Aorta (tissue), 5 donors: ENCODE measurements at places on chromosomes 11 and 22. TPM values are rescaled to one million over a fixed set of nuclear protein-coding genes. Genes with fewer than 3 reads are reported as not detected.

FGF3 gene
- not detected for total RNA-seq

UBQLN3 gene
- 0.99 TPM for total RNA-seq

MYEOV gene
- total RNA-seq: 0.52 TPM

HTR3B gene
- total RNA-seq: not detected

RBFOX2 gene
- total RNA-seq: 117 TPM

KCNE3 gene
- 3.8 TPM for total RNA-seq

IGSF9B gene
- total RNA-seq: 59.7 TPM

SLC25A18 gene
- total RNA-seq: 0.33 TPM

MAPK8IP2 gene
- total RNA-seq: 0.26 TPM

GRCh38 chr22:33401291-33401690 lies 343.1 kb upstream of the SYN3 start:
- DNase-seq: no peak

DNA sequence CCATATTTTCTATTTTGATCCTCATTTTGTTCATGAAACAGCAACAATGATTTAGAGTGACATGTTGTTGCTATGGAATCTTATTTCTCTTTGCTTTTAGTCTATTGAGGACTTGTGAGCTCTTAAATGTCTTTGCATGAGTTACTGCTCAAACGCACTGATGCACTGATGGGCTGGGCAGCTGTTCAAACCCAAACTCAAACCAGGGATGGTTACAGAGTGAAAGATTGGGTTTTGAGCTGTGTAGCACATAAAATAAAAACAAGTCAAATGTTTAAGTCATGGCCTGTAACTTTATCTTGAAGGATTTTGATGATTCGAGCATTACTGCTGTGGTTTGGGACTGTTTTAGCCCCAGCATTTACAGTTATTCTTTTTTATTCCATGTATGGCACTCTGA lies 20.1 kb upstream of the NCAM1 start:
- DNase-seq: no peak

DNA sequence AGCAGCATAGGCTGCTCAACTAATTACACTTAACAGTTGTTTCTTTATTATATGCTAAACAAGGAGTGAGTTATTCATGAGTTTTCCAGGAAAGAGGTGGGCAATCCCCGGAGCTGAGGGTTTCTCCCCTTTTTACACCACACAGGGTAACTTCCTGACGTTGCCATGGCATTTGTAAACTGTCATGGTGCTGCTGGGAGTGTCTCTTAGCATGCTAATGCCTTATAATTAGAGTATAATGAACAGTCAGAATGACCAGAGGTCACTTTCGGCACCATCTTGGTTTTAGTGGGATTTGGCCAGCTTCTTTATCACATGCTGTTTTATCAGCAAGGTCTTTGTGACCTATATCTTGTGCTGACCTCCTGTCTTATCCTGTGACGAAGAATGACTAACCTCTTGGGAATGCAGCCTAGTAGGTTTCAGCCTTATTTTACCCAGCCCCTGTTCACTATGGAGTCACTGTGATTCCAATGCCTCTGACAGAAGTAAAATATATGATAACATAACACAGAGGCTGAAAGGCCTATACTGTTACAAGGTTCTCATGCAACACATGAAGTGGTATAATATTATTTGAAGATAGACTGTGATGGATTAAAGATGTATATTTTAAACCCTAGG lies 41.3 kb upstream of the RDX start:
- DNase-seq: no peak

DNA sequence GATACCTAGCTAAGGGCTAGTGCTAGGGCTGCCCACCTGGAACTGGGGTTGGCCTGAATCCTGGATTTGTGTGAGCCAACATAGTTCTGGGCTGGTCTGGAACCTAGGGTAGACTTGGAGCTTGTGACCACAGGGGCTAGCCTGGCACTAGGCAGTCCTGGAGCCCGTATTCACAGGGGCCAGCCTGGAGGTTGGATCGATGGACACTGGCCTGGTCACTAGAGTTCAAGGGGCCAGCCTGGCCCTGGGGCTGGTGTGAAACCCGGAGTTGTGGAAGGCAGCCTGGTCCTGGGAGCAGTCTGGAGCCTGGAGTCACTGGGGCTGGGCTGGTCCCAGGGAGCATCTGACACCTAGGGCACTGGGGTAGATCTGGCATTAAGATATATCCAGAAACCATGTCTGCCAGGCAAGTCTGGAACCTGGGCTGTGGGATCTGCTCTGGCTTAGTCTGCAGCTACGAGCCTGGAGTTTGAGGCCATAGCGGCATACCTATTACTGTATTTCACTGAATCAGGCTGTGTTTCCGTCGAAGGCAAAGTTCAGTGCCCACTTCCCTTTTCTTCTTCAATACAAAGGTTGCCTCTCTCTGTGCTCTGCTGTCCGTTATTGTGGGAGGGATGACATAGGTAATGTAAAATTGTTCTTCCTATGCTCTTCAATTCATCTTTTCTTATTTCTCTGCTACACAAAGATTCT lies 9.1 kb upstream of the GLYATL1B start:
- DNase-seq: no peak

- no peak for DNase-seq
These were observed 1197.5 kb upstream of the TENM4 start for GRCh38 chr11:80638296-80638695.

DNA sequence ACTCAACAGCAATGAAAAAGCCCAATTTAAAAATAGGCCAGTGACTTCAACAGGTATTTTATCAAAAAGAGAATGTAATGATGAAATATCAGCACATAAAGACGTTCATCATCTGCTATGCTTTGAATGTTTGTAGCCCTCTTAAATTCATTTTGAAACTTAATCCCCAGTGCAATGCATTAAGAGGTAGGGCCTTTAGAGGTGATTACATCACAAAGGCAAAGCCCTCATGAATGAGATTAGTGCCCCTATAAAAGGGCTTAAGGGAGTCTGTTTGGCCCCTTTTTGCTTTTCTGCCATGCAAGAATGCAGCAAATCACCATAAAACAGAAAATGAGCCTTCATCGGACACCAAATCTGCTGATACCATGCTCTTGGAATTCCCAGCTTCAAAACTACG lies 637.0 kb downstream of the DLG2 start:
- no peak for DNase-seq

- DNase-seq: peak; percentile 38
These were observed 57.2 kb downstream of the GRIK4 start for GRCh38 chr11:120568572-120569307.
